ENCODE measurements at places on chromosomes 12 and 14.

- DNase-seq = no peak
Measured at GRCh38 chr14:70152704-70153103, 36.0 kb downstream of the SLC8A3 start.

GRCh38 chr12:10652192-10652591, 21.7 kb downstream of the STYK1 start:
- DNase-seq = no peak

DNA sequence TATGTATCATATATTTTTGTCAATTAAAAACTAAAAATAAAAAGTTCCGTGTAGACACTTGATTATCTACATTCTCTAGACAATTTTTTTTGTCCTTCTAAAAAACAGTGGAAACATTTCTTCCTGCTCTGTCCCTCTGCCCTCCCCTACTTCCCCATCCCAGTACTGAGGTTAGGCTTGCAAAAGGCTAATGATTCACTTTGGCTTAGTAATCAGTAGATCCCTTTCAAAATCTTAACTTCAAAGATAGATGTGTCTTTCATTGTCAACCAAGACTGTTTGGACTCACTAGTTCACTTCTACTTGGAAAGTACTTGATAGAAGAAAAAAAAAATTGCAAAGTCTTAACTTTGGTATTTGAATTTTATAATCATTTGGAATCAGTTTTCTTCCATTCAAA, 3.8 kb downstream of the SETD3 start:
- DNase-seq = no peak

DNA sequence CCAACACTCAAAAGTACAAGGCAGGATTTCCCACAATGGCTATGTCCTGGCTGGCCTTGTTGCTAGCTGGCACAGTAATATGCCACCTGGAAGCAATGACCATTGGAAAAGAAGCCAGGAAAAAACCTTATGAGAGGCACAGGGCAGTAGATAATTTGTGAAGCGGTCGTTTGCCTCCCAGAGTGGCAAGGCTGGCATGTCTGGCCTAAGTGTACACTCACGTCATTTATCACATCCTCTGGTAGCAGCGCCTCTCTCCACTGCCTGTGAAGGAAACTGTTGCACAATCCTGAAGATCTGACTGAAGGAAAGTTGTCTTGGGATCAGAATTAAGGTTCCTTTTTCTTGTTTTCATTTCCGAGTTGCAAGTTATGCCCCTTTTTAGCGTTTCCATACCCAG, 408.5 kb downstream of the ZFP36L1 start:
- no peak for DNase-seq

DNA sequence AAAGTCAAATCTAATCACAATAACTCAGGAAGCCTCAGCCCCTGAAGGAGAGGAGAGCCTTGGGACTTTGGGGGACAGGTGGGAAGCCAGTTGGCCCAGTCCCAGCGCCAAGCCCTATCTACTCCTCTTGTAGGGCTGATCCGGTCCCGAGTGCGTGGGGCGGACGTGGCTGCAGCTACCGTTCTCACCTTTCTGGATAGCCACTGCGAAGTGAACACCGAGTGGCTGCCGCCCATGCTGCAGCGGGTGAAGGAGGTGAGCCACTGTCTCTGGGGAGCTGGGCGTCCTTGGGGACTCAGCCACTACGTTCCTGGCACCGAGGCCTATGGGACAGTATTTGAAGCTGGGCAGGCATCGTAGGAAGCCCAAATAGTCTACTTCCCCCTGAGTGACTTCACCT, 68.4 kb downstream of the GALNT16 start:
- no peak for DNase-seq

All from GM13977 (cell line).